ENCODE measurements at places on chromosomes 4 and X.

DNA sequence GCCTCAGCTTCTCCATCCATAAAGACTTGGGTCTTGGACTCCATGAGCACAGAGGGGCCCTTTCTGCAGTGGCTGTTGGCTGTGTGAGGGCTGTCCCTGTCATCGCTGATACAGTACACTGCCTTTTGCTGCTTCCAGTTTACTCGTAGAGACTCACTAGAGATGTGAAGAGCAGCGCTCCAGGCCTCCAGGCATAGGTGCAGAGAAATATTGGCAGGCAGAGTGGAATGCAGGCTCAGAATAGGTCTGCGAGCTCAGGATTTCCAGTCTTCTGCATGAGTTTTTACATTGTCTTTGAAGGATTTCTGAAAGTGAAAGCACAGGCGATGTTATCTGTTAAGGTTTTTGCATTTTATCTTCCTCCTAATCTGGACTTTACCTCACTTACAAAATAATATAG, 97.4 kb downstream of the AASDH start:
- no peak for DNase-seq

- DNase-seq: peak; percentile 69
Measured at GRCh38 chr4:67746797-67747495, 7.2 kb downstream of the GNRHR start.

GRCh38 chr4:111045992-111046391, 423.1 kb upstream of the PITX2 start:
- DNase-seq: no peak

DNA sequence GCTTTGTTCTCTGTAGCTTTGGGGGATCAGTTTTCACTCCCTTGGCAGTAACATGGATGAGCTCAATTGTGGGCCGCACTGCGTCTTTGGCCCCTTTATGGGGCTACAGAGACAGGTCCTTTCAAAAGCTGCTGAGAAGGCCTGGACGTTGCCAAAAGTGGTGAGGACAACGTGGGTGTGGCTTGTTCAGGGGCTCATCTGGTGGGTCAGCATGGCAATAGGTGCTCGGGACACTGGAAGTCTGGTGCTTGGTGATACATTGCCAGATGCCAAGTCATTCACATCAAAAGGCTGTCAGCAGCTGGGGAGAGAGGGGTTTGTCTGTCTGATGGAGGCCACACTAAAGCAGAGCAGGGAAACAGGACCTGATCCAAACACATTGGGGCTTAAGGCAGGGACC, 149.8 kb upstream of the EOLA2 start:
- DNase-seq: no peak

GRCh38 chr4:30727409-30727808, 7.2 kb downstream of the PCDH7 start:
- DNase-seq: no peak

GRCh38 chr4:39227906-39228305, 45.6 kb downstream of the WDR19 start:
- no peak for DNase-seq

GRCh38 chrX:93422693-93423092, 250.7 kb downstream of the NAP1L3 start:
- DNase-seq: peak; percentile 41

- DNase-seq: no peak
Measured at GRCh38 chr4:40515398-40516293, 114.0 kb downstream of the RBM47 start.

GRCh38 chrX:118694638-118695037, 32.8 kb upstream of the IL13RA1 start:
- DNase-seq: no peak

DNA sequence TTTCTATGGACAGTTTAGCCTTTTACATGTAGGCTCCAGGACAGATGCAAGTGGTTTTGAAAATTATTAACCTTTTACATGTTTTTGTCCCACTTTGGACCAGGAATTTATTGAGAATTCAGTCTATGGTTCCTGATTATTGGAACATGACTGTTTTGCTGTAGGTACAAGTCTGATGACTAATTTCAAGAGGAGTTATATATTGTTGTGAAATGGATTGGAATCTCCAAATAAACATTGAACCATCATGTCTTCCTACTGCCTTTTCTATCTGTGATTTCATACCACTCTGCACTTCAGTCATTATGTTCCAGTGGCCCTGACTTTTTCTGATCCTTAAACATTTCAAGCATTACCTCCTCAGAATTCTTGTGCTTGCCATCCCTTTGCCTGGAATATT, 35.9 kb downstream of the TBC1D19 start:
- DNase-seq: no peak

DNA sequence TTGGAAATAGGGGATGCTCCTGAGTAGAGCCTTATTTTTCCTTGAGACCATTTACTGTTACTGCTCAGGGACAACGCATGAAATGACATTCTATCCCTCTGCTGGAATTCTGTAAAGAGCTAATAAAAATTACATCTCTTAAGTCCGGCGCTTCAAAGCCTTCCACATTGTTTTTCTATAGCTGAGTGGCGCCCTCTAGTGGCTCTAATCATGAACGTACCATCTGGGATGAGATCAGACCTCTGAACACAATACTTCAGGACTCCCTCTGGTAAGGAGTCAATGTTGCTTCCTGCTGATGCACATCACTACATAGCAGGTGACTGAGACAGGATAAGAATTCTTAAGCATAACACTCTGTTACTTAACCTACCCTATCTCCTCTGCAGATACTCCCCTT, 6.0 kb downstream of the HMGN5 start:
- DNase-seq: peak; percentile 77

- DNase-seq: no peak
Measured at GRCh38 chrX:68822641-68823410, 6.0 kb upstream of the EFNB1 start.

DNA sequence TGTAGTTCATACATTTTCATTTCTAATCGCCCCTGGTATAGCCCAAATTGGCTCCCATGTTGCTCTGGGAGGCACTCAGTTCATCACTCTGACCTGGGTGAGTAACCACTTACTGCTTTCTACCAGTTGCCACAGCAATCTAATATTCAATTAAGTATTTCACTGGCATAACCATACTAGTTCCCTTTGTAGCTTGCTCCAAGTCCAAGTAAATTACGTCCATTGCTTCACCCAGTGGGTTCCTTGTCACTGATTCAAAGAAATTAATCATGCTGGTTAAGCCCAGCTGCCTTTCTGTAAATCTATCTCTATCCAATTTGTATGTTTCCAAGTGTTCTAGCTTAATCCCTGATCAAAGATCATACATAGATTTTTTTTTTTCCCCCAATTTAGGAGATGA, 92.0 kb upstream of the CBR4 start:
- no peak for DNase-seq

DNA sequence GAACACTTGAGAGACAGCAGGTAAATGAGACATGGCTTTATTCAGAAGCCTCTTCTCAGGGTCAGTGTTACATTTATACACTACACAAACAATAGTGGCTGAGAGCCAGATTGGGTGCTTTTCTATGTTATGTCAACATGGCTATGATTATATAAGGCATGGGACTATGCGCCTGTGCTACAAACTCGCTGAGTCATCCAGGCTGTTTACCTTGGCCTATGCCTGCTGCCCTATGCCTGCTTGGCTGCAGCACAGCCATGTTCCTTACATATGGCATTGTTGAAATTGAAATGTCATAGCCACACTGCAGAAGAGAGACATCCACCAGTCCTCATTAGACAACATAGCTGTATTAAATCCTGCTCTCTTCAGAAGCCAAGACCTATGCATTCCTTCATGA, 236.3 kb upstream of the NWD2 start:
- no peak for DNase-seq

DNA sequence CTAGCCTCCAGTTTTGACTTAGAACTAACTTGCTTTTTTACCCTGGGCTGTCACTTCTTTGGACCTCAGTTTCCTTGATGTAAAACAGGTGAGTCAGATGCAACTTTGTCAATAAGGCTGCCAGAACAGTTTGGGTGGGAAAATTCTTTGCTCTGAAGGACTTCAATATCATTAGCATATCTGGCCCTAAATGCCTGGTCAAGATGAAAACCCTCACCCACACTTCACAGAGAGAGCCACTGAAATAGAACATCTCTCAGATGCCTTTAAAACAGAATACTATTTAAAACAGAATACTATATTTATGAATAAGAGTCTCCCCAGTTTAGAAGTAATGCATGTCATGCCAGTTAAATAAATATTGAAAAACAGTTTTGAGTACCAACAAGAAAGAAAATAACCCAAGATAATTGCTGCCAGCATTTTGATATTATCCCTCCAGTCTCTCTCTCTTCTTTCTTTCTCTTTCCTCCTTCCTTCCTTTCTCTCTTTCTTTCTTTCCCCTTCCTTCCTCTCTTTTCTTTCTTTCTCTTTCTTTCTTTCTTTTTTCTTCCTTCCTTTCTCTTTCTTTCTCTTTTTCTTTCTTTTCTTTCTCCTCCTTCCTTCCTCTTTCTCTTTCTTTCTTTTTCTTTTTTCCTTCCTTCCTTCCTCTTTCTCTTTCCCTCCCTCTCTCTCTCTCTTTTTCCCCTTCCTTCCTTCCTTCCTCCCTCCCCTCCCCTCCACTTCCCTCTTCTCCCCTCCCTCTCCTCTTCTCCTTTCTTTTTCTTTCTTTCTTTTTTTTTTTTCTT, 32.8 kb upstream of the SHISA3 start:
- no peak for DNase-seq

GRCh38 chr4:149993030-149993429, 85.2 kb upstream of the DCLK2 start:
- DNase-seq: no peak

DNA sequence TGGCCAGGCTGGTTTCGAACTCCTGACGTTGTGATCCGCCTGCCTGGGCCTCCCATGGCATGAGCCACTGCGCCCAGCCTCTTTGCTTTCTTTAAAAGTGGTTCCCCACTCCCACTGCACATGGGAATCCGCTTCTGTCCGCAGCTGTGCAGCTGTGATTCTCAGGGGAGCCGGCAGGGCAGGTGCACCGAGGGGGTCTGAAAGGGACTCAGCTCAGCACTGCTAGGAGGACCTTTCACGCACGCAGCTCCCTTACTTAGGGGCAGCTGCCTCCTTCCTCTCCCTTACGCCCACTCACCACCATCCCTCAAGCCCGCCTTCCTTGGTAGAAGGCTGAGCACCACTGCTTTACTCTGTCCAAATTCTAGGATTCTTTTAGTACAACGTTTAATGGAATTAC, 40.4 kb upstream of the CYP4V2 start:
- no peak for DNase-seq

DNA sequence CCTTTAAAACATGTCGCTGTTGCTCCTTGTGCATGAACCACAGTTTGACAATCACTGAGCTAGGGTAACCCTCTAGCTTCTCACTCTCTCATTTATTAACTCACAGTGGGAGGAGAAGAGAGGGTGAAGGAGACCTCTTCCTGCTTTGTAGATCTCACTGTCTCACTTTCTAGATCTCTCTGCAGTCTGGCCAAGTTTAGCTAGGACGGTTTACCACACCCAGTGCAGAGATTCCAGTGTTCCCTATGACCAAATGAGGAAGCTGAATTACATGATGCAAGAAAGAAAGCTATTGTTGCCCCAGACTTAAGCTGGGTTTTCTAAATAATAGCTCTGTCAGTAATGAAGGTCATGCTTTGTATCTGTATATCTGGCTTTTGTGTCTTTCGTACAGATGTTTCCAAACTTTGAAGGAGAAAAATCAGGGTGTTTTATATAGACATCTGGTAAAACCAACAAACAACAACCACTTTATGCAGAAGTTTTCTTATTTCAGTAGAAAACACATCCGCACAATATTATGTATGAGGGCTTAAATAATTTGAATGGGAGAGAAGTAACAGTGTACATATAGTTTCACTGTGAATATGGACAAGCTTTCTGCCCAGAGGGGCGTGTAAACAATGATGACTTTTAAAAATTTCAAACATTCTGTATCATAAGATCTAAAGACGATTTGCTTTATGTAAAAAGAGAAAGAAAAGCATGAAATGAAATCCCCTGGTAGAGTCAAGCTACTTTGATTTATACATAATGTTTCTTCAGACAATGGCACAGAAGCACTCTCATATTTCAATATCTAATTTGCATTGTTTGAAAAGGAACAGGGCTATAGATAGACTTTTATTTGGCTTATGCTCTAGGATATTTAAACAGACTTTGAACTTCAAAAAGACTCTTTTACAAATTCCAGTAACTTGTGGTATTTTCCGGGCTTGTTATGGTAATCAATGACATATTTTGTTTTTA, 582.3 kb downstream of the FSTL5 start:
- no peak for DNase-seq

DNA sequence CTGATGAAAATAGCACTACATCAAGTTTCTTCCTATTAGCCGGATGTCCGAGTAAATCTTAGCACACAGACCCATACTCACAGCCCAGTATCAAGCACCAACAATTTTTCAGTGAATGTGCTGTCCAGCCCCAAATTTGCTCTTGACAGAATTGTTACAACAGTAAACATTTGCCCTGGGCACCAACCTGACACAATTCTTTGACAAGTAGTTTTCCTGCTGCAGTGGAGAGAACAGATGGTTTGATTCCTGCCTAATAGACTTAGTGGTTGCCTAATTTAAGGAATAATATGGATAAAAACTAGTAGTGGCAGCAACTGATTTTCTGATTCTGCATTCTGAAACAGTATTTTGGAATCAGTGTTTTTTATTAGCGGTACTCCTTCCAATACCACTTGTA, 253.6 kb downstream of the SLC39A8 start:
- no peak for DNase-seq

GRCh38 chr4:8112672-8113071, 45.9 kb downstream of the ABLIM2 start:
- DNase-seq: no peak

GRCh38 chr4:110059556-110060191, 138.7 kb downstream of the ELOVL6 start:
- no peak for DNase-seq

GRCh38 chrX:153825042-153825441, 5.3 kb downstream of the PDZD4 start:
- no peak for DNase-seq

- peak; percentile 74 for DNase-seq
Measured at GRCh38 chr4:82851885-82852750, 38.8 kb downstream of the SEC31A start.

- DNase-seq: no peak
Measured at GRCh38 chr4:163217505-163217904, 50.8 kb upstream of the NAF1 start.

- DNase-seq: no peak
Measured at GRCh38 chrX:39705290-39705689, 392.5 kb downstream of the BCOR start.

All from common myeloid progenitor, CD34-positive (primary cell).